GM12864 (cell line): ENCODE measurements at places on chromosomes 2 and 18.

DNA sequence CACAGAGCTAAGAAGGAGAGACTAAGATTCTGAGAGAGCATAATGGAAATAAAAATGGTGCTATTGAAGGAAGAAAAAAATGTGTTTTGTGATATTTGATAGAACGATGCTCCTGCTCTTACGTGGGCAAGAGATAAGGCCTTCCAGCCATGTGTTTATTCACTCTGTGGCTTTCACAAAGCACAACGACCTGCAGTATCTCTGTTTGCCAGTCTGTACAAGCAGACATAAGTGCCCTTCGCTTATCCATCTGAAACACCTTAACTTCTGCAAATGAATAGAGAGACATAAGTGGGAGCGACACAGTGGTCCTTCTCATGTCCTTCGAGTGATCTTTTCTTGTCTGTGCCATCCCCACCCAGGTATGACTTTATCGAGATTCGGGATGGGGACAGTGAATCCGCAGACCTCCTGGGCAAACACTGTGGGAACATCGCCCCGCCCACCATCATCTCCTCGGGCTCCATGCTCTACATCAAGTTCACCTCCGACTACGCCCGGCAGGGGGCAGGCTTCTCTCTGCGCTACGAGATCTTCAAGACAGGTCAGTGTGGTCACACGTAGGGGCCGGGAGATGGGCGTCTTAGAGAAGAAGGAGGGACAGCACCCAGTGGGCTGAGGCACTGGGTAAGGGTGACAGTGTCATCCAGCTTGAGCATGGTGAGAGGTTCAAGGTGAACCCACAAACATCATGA, 33.7 kb downstream of the NRP2 start:
- no peak for DNase-seq

GRCh38 chr2:20227894-20228505, 3.1 kb upstream of the SDC1 start:
- no peak for DNase-seq

- DNase-seq = no peak
Observed at GRCh38 chr18:58344861-58345463, 283.9 kb downstream of the ALPK2 start.

GRCh38 chr2:232018181-232018580, 56.7 kb downstream of the DIS3L2 start:
- DNase-seq = no peak

DNA sequence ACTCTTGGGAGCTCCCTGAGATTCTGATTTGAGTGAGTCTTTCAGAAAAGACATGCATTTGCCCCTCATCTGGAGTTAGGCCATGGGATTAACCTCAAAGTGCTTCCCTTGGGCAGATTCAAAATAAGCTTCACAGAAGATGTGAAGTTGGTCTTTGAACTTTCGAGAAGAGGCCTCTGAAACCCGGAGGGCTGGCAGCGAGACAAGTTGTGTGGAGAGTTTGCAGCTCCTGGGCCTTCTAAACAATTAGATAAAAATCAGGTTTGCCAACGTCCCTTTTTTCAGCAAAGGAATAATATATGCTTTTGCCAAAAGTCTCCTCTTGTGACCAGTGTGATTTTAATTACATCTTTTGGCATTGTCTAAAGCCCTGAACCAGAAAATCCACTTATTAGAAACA, 489.7 kb downstream of the SOX11 start:
- DNase-seq = no peak

DNA sequence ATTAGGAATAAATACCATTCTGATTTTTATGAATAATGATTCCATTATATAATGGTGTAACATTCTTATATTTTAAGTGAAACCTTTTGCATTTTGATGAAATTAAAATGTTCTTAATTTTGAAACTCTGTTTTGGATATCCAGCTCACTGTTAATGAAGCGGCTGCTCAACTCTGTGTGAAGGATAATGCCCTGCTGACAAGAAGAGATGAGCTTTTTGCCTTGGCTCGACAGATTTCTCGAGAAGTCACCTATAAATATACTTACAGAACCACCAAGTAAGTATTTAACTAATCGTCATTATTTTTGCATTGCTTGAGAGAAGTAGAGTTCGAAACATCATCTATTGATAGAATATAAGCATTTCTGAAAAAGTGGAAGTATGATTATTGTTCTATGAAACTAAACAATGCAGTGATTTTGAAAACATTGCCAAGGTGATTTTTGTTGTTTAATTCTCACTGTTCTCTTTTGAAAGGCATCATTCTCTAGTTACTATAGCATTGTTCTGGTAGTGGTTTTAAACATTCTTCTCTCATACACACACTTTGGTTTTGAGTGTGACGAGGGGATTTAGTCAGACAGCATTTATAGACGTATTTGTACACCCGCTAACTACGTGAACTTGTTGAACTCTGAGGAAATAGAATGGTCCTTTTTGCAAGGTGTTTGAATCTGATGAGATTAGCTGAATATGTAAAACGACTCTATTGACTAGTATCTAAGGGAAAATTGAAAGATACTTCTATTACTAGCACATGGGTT, 21.5 kb downstream of the NAB1 start:
- no peak for DNase-seq

GRCh38 chr18:75314117-75314516, 103.5 kb downstream of the TSHZ1 start:
- DNase-seq = no peak
